ENCODE measurements at places on chromosomes 5 and 9.

DNA sequence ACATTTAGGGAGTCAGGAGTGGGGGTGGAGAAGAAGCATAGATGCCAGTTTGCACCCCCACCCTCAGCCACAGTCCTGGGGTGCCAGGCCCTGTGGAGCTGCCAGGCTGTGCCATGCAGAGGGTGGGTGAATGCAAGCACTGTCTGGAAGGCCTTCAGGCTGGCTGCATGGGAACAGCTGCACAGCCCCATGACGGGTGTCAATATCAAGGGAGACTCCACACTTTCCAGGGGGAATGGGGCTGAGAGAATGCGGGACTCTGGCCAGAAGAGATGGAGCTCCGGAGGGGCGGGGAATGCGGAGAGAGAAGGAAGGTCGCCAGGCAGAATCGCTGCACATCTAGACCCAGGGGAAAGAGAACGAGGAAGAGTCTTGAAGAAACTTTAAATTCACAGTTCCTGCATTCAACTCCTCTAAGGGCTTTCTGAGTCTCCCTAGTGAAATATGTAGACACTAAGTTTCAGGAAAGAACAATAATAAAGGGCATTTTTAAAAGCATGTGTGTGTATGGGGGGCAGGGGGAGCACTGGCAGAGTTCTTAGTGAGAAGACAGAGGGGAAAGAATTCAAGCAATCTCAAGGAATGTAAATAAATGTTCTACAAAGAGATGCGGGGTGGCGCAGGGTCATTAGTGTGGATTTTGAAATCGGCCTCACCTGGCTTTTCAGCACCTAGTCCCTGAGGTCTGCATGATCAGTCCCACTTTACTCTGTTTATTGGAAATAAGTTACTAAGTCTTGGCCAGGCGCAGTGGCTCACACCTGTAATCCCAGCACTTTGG lies 59.1 kb downstream of the BOD1 start:
- no peak for DNase-seq

- DNase-seq: no peak
Measured at GRCh38 chr5:166992874-166993722, 1298.3 kb upstream of the WWC1 start.

DNA sequence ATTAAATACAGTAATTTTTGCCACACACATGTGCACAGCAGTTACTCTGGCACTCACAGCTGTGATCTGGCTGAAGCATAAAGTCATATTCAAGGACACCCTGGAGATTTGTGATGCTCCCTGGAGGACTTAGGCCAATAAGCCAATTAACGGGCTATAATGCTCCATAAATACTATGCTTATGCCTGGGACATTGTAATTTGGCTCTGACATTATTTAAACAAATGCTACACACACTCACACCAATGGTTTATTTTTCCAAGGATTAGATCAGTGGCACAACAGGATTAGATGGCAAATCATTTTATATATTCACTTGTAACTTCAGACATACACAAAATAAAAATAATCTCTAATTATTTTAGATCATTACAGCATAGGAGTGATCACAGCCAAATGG lies 111.2 kb downstream of the LMNB1 start:
- no peak for DNase-seq

DNA sequence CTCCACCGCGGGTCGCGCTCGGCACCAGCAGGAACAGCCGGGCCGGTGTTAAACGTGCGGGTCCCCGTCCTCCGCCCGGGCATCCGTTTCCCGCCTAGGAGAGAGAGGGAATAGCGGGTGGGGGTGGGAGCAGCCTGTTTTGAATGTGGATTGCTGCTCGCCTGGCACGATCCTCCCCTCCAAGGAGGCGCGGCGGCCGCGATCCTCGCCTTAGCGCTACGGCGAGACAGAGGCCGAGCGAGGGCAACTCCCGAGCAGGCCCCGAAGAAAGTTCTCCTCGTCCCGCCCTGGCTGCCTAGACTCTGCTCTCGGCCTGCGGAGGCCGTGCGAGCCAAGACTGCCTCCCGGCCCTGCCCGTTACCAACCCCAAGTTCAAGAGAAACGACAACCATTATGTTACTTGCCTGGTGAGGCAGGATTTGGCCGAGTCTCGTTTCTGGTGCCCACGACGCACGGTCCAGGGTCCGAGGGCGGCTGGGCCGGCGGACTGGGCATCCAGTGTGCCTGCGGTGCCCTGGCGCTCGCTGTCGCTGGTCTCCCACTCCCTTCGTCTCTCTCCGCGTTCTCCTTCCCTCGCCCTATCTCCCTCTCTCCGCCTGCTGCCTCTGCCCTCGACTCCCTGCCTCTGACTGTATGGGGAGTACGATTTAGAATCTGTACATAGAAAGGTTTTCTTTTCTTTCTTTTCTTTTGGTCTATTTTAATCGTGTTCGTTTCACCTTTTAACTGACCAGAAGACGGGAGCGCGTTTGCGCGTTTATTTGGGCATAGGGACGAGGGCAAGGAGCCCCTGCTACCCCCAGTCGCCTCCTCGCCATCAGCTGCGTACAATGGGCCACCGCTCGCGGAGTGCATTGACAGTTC lies 724 bp downstream of the NR2F1-AS1 start:
- DNase-seq: no peak

GRCh38 chr9:95876595-95876994 lies 1.1 kb downstream of the ERCC6L2 start:
- DNase-seq: no peak

DNA sequence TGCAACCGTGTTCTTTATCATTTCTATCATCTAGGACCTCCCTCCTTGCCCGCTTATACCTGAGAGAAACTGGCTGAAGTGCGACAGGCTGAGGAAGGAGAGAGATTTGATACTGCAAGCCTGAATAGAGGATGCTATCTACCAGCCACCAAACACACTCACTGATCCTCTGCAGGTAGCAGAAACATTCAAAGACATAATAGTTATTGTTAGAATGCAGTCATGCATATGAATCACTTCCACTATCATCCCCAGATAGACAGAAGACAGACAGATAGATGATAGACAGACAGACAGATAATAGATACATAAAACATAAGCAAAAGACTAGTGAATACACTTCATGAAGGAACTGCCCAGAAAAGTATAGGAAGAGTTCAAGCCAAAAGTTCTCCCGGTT lies 32.9 kb downstream of the FAM81B start:
- no peak for DNase-seq

GRCh38 chr5:82068723-82069122 lies 96.9 kb downstream of the ATG10 start:
- no peak for DNase-seq

GRCh38 chr9:96660692-96661248 lies 5.7 kb upstream of the PRXL2C start:
- DNase-seq: no peak

- DNase-seq: no peak
Measured at GRCh38 chr9:127974769-127975261, 6.0 kb downstream of the EEIG1 start.

DNA sequence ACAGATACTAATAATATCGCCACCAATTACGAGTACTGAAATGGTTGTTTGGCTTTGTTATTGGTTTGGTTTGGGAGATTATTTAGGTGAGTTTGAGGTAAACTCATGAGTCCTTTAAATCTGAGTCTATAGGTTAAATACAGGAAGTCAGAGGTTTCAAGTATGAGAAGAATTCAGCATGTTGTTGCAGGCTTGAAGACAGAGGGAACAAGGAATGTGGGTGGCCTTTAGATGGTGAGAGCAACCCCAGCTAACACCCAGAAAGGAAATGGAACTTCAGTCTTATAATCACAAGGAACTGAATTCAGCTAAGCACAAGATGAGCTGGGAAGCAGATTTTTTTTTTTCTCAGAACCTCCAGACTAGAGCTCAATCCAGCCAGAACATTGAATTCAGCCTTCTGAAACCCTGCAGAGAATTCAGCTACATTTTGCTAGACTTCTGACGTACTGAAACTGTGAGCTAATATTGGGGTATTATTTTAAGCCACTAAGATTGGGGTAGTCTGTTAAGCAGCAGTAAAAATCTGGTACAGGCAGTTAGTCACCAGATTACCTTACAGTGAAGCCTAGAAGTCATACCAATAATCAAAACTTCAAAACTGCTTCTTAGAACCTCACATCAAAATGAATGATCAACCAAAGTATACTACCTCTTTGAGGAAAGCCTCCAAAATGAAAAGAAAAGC lies 216.0 kb upstream of the PUM3 start:
- DNase-seq: no peak

DNA sequence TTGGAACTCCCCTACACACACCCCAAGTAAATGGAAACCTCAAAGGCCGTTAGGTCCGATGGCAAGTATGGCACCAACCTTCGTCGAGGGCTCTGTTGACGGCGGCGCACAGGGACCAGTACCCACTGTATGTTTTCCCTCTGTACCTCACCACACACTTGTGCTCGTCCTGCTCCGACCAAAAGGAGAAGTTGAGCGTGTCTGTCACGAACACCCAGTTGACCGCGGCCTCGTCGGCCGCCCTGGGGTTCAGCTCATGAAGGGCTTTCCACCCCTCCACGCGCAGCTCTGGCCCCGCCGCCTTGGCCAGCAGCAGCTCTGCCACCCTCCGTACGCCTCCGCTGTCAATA lies 24.0 kb downstream of the HNRNPK start:
- peak; percentile 20 for DNase-seq

DNA sequence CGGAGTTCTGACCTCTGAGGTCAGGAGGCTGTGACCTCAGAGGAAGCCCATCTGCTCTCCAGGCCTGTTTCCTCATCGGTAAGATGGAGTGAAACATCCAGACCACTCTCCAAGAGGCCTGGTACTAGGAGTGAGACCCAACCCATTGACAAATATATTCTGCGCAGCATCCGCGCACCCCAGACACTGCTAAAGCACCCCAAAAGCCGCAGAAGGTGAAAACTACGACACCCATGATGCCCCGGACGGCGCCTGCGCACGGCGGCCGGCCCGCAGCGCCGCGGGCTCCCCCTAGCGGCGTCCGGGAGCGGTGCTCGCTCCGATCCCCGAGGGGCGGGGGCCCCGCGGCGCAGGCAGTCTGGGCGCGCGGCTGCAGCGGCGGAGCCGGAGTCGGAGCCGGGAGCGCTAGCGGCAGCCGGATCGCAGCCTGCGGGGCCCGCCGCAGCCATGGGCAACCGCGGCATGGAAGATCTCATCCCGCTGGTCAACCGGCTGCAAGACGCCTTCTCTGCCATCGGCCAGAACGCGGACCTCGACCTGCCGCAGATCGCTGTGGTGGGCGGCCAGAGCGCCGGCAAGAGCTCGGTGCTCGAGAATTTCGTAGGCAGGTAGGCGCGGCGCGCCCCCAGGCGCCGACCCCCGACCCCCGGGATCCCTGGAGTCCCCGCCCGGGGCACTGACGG lies at the start of gene DNM1:
Gene DNM1 (plus strand): TSS at position 356 of the 683 bp plus-strand sequence. CDS start 92 bp downstream, at position 448.
- DNase-seq: peak; percentile 44

GRCh38 chr9:17462869-17463464 lies 115.9 kb upstream of the SH3GL2 start:
- DNase-seq: no peak

DNA sequence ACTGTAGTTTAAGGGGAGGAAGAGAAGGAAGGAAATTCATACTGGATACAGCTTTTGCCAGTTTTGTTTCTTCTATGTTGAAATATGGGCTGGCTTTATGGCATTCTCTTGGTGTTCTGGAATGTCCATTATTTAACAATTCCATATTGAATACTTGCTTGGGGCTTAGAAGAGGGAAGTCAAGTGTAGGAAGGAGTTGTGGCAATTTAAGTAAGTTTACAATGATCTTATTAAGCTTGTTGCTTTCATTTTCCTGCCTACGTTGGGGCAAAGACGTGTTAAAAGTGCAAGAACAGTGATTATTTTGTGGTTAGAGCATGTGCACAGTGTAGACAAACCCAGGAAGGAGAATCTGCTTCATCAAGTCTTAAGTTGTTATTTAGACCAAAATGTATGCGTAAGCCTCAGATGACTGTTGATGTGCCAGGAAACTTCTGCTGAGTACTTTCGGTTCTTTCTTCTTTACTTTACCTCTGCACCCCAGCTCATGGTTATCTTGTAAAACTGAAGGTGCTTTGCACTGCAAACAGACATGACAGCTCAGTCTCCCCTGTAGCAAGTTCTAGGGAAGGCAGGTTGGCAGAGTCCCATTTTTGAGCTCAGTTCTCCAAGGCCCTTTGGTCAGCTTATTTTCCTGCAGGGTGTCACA lies 75.8 kb downstream of the F2RL2 start:
- no peak for DNase-seq

GRCh38 chr5:76723906-76724305 lies 8.0 kb downstream of the F2R start:
- DNase-seq: no peak

GRCh38 chr5:119345861-119346260 lies 10.0 kb upstream of the TNFAIP8 start:
- DNase-seq: no peak

- DNase-seq: no peak
Measured at GRCh38 chr5:173320259-173320658, 8.0 kb downstream of the STC2 start.

DNA sequence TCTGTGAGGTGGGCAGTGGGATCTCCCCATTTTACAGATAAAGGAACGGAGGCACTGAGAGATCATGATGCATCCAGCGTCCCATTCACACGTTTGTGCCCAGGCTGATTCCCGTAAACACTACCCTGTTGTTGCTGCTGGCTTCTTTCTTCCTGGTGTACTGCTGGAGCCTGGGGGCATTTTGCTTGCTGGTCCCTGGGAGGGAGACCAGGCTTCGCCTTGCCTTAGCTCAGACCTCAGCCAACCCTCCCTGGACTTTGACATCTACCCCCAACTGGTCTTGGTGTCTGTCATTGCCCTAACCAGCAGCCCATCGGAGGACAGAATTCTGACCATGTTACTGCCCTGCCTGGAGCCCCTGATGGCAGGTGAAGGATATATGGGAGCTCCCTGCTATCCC lies 82.4 kb downstream of the ZNF618 start:
- no peak for DNase-seq

DNA sequence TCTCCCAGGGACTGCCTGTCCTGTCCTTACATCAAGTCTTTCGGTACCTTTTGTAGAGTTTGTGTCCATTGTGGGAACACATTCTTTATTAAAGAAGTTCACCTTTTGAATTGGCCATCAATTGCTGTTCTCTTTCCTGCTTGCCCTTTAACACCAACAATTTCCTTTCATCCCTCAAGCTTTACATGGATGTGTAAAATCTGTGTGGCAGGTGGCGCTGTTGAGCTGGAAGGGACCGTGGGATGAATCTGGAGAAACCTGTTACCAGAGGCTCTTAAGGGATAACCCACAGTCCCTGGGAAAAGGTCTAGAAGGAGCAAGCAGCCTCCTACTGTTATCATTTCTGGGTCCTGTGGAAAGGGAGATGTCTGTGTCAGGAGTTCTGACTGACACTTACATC lies 7.9 kb upstream of the ZFP62 start:
- DNase-seq: peak; percentile 41

DNA sequence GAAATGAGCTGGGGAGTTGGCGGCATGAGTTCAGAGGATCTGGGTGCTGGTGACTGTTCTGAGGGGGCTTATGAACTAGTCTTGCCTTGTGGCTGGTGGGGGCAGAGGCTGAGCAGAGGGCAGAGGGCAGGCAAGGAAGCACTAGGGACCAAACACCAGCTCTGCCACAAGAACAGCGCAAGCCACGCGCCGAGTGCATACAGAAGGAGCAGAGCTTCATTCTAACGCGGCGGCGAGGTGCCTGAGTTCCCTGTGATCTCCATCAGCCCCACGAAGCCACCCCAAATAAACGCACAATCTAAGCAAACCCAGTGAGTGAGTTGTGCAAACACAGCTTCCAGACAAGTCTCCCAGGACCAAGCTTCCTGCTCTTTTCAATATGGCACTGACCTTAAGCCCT lies 110.6 kb upstream of the ALDH1B1 start:
- no peak for DNase-seq

GRCh38 chr9:34437006-34437925 lies 21.1 kb downstream of the FAM219A start:
- DNase-seq: no peak
